MM.1S (cell line): ENCODE measurements at places on chromosomes 1 and 21.

DNA sequence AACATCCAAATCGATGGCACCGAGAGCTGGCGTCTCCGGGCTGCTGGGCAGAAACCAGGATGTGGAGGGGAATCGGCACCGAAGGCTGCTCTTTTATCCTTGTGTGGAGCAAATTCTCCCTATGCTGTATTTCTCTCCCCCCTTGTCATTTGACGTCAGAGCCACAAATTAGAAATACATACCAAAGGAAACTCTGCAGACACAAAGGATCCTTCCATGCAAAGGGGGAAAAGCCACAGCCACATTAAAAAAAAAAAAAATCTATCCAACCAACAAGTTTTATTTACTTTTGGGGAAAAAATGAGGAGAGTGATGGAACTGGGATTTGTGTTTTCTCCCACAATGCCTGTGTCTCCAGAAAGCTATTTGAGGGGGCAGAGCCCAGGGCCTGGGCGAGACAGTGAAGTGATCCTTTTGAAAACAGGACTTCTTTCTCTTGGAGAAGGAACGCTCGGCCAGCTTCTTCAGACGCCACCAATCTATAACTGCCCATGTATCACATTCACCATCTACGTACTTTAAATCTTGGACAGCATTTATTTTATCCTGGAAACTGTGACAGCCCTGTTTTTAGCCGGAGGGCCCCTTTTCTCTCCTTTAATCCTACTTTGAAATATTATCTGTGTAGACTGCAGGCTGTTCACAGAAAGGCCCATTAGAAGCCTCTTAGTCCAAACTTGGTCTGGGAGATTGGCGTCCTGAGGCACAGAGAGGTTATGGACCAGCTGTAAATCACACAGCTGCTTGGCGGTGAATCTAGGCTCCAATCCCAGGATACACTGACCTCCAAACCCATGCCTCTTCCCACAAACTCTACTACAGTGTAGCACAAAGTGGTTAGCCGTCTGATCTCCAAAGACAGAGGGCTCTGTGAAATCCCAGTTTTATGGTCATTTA lies 4.5 kb downstream of the KANK4 start:
- DNase-seq = no peak

DNA sequence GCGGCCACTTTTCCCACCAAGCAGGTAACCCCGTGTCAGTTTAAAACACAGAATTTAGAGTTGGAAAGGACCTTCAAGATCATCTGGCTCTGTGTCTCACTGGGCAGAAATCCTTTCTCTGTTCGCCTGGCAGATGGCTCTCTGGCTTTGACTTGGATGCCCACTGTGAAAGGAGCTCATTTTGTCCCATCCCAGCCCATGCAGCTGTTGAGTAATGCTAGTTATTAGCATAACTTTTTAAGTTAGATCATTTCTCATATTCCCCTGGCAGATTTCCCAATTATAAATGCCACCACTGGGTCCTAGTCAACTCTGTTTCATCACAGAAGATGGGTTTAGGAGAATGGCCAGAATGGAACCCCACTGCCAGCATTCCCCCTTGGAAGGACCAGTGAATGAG lies 55.9 kb downstream of the SLC35F3 start:
- no peak for DNase-seq

GRCh38 chr1:201702936-201703335 lies 126.0 kb upstream of the IPO9 start:
- DNase-seq = no peak

DNA sequence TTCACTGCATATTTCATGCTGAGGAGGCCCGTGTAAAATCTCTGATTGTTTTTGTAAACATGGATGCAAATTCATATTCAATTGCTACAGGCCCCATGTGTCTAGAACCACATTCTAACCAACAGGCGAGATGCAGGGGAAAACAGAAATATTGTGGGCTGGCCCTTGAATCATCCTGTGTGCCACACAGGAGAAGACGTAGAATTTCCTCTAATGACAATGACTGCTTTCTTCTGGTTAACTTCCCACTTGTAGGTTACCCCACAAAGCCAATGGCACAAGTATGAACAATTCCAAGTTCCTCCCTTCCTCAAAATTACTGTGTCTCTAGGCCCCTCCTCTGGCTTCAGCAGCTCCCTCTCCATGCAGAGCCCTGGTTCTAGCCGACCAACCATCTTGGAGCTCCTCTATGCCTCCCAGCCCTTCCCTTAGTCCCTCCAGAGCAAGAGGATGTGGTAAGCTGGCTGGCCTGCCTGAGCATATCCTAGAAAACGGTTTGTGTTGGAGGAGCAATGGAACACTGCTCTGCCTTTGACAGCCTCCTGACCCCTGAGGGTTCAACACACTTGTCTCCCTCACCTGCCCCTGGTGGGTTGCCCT lies 205.2 kb downstream of the HS2ST1 start:
- DNase-seq = no peak

DNA sequence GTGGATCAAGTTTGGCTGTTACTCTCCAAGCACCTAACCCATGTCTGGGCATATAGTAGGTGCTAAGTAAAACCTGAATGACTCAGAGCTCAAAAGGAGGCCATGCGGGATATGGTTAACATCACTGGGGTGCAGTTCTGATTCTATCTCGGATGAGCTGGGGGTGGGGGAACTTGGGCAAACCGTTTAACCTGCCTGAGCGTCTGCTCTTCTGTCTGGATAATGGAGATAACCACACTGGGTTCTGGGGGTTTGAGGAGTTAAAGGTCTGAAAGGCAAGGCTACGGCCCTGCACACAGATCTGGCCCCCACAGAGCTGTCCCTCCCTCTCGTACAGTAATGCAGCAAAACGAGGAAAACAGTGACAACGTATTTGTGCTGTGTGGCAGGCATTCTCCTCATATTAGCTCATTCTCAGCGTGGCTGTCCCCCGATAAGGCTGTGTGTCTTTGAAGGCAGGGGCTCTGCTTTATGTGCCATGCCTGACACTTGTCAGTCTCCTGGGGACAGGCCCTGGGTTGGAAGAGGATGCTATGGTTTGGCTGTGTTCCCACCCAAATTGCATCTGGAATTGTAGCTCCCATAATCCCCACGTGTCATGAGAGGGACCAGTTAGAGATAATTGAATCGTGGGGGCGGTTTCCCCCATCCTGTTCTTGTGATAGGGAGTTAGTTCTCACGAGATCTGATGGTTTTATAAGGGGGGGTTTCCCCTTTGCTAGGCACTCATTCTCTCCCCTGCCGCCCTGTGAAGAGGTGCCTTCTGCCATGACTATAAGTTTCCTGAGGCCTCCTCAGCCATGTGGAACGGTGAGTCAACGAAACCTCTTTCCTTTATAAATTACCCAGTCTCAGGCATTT lies 6.8 kb upstream of the ALDH4A1 start:
- no peak for DNase-seq

DNA sequence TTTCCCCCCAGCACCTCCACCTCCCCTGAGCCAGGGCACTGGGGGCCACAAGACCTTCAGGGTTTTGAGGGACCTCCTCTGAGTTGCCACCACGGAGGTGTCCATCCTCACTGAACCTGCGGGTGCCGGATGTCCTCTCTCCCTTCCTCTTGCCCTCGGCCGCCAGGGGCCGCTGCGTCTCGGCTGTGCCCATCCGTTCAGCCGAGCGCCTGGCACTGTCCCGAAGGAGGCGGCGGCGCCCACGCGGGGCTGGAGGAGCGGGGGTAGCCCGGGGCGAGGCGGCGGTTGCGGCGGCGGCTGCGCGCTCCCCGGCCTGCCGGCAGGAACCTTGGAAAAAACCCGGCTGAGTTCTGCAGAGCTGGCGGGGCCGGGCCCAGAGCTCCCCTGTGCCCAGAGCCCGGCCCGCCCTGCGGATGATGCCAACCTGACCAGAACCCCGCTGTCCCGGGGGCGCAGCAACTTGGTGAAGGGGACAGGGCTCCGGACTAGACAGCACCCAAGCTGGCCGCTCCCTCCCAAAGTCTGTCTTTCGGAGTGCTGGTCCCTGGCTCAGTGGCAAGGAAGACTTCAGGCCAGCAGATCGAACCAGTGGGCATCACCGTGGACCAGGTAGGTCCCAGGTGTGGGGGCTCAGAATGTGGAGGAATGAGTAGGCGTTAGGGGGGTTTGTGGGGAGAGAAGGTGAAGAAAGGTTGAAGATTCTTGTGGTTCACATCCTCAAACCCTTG lies 3.7 kb upstream of the PPM1J start:
- peak; percentile 36 for DNase-seq

- no peak for DNase-seq
Observed at GRCh38 chr21:44294391-44295162, 5.3 kb upstream of the PFKL start.

DNA sequence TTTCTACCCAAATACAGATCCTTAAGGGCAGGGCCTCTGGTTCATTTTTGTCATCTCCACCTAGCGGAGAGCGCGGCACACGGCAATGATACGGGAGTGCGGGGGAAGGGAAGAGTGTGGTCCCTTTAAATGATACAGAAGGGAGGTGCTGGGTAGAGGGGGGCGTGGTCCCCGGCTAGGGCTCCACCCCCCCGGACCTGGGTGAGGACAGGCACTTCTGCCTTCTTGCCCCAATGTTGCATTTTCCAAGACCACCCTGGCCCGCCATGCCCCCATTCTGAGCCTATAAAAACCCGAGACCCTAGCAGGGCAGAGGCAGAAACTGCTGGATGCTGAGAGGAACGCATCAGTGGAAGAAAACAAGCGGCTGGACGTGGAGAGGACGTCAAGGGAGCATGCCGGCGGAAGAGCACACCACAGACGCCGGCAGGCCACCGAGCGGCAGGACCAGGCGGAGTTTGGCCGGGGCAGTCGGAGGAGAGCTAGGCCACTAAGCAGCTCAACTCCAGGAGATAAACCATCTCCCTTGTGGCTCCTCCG lies 30.0 kb downstream of the LRRC3 start:
- DNase-seq = no peak

- DNase-seq = no peak
Observed at GRCh38 chr1:67831850-67832513, 1.3 kb downstream of the GNG12 start.

DNA sequence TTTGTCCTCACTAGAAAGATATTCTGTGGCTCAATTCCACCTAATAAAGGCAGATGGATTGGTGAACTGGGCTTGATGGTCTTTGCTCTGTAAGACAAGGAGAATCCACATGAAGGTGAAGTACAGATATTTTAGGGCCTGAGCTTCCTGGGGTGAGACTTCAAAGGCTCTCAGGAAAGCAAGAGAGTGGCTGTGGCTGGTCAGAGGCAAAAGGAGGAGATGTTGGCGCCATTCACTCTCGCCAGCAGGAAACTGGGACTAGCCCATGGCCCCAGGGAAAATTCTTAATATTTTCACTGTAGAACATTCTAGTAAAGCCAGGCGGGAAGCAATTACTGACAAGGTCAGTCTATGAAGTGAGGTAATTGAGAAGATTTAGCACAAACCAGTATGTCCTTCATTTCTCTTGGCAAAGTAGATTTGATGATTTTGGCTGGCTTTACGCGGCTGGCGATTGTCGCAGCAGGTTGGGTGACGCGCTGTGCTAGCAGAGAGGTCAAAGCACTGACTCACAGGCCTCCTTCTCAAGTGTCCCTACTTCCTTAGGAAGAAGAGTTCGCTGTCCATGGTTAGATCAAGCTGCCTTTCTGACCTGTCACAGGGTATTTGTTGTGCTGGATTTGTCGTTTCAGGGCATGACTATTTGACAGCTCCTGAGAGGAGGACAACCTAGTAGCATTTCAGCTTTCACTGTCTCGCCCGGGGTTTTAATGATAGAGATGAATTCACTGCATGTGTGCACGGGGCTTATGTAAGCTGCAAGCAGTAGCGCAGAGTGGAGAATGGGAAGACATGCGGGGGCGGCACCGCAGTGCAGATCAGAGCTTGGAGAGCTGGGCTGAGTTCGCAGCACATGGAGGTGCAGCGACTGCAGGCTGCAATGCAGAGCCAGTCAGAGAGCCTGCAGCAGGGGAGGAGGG lies 32.7 kb downstream of the XCL1 start:
- no peak for DNase-seq

DNA sequence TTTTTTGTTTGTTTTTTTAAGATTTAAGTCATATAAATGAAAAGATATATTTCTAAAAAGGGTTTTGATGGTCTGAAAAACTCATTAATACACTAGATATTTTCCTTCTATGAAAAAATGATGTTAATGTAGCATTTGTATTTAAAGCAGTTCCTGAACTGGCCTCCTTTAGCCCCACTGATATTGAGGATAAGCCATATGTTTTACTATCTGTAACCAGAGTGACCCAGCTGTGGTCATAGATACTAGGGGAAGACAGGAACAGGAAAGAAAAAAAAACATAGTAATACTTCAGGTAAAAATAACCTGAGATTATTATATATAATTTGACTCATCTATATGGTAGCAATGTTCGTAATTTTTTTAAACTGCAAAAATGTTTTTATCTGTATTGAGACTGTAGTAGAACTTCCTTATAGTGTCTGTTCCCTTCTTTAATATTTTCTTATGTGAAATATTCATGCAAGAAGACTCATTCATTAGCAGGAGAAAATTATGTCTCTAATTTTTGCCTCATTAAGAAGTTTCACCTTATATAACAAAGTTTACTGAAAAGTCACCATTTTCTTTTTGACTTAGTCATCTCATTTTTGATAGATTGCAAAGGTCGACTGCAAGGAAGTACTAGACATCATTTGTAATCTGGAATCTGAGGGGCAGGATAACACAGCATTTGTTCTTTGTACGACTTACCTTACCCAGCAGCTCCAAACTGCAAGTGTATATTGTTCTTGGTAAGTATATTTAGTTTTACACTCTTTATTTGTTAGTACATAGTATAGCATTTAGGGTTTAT lies 25.6 kb upstream of the TMCO2 start:
- DNase-seq = no peak

DNA sequence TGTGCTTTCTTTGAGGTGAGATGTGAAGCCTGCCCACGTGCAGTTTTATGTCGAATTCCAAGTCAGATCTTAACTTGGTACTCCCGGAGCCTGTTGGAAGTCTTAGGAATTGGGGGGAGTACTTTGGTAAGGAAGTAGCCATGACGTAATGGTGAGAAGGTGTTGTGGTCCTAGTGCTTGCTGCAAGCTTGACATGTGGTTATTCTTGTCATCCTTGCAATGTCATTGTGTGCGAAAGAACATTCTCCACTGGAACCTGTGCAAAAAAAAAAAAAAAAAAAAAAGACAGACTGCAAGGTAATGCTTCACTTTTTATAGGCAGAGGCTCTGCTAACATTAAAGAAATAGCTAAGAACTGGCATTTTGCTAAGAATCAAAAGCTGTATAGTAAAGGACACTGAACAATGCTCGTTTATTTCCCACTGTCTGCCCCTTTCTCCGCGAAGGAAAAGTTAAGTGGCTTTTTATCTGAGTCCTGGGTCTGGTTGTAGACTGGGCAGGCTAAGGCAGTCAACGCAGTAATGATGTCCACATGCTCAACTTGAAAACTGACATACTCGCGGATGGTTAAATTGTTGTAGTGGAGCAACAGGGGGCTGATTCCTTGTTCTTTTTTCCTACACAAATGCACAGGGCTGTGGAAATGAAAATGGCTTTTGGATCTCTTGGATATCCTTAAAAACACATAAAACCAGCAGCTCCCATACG lies 2.1 kb downstream of the KAZN start:
- no peak for DNase-seq

- peak; percentile 72 for DNase-seq
Observed at GRCh38 chr21:17679002-17679600, 66.4 kb upstream of the BTG3 start.
